ENCODE measurements at places on chromosomes 11 and 22. TPM values are rescaled to one million over a fixed set of nuclear protein-coding genes. Genes with fewer than 3 reads are reported as not detected.

- DNase-seq, result no peak
These were observed 2.9 kb downstream of the SRPRA start for GRCh38 chr11:126265811-126266210.

- DNase-seq, result no peak
These were observed 4.8 kb downstream of the GVQW3 start for GRCh38 chr11:76385903-76386302.

GRCh38 chr11:84780689-84781293 lies 846.4 kb downstream of the DLG2 start:
- DNase-seq, result no peak

DNA sequence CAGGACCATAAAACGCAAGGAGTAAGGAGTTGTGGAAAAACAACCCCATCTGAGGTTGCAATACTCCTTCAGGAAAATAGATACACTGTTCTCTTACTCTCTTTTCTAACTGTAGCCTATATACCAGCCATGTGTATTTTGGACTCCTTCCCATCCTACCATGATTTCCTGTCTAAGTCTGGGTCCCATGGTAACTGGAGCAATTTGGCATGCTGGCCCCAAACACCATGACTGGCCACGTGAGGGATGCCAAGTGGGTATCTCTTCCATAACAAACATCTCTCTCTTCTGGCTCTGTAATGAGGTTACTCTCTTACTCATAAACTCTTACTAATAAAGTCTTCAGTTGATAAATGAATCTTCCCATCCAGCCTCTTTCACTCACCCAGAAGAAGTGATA lies 26.5 kb downstream of the ABTB2 start:
- no peak for DNase-seq

- DNase-seq, result no peak
These were observed 19.4 kb upstream of the ACCSL start for GRCh38 chr11:44028401-44028800.

GRCh38 chr11:96143041-96143521 lies 199.9 kb downstream of the MAML2 start:
- DNase-seq, result no peak

DNA sequence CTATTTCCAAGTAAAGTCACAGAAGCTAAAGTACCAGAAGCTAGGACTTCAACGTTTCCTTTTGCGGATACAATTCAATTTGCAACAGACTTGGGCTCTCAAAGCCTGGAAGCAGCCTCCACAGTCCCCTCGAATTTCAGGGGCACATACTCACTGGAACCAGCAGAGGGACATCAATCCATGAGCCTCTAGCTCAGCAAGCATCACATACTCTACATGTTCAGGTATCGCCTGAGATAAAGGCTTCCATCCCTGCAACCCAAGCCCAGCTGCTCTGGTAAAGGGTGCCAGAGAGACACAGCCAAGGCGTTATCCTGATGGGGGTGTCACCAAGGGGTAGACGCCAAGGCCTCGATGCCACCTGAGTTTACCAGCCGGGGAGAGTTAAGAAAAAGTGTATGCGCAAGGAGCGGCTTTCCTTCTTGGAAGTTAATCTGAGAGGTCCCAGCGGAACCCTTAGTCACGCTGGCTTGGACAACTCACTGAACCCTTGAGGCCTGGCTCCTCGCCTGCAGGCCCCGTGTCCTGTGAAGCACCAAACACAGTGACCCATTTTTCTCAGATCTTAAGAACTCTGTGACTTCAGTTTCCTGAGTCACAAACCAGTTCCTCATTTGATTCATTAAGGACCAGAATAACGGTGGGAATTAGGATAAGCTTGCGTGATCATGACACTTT lies 13.0 kb downstream of the LTO1 start:
- DNase-seq, result peak; percentile 18

DNA sequence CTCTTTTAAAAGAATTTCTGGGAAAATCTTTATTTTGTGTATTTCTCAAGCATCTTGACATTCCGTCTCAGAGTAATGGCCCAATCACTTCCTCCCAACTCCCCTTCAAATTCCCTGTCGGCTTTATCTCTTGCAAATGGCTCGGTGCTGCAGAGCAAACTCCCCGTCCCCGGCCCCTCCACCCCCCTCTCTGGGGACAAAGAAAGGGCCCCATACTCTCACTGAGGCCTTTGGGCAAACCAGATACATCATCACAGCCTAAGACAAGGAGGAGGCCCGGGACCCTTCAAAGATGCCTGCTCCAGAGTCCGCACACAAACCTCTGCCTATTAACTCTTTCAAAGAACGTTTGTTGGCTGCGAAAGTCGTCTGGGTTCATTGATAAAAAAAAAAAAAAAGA lies 3.9 kb upstream of the SMIM38 start:
- DNase-seq, result no peak

SSTR3 gene
- total RNA-seq, result 0.24 TPM

DNA sequence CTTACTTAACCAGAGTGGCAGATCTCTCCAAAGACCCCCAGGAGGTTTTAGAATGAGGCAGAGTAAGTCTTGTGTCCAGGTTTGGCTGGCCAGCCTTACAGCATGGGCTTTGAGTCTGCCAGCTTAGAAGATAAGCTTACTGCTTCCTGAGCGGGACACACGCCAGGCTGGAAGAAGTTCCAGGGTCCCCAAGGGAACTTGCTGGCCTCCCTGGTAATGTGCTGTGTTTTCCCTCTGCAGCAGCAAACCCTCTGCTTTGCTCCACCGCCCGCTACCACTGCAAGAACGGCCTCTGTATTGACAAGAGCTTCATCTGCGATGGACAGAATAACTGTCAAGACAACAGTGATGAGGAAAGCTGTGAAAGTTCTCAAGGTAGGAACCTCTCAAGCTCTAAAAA lies 154.2 kb downstream of the LDLRAD3 start:
- DNase-seq, result no peak

GRCh38 chr11:26930518-26931247 lies 63.2 kb upstream of the FIBIN start:
- DNase-seq, result no peak

IL17REL gene
- total RNA-seq, result 0.29 TPM

- no peak for DNase-seq
These were observed 17.1 kb downstream of the PLA2G6 start for GRCh38 chr22:38164551-38164918.

DNA sequence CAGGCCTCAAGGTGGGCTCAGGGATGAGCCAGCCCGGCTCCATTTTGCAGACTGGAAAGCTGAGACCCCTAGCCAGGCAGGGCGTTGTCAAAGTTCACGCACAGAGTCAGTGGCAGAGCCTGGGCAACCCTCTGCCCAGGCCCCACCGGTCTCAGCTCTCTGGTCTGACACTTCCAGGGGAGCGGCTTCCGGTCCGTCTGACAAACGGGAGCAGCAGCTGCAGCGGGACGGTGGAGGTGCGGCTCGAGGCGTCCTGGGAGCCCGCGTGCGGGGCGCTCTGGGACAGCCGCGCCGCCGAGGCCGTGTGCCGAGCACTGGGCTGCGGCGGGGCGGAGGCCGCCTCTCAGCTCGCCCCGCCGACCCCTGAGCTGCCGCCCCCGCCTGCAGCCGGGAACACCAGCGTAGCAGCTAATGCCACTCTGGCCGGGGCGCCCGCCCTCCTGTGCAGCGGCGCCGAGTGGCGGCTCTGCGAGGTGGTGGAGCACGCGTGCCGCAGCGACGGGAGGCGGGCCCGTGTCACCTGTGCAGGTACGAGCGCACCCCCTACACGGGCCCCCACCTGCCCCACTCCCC lies 36.0 kb downstream of the CD6 start:
- no peak for DNase-seq

ALDH3B1 gene
- total RNA-seq, result 0.20 TPM

DNA sequence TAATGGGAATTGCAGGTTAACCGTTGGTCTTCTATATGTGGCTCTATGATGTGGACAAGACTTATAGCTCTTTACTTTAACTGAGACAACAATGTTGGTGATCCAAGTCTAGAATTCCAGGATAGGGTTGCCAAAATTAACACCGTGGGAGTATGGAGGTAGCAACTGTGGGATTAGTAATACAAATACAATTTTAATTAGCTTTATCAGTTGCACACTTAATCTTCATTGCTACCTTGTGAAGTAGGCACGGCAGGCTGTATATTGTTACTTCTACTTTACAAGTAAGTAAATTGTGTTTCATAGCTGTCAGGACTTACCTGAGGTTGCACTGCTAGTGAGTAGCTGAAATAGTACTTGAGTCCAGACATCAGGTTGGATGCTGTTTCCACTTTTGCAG lies 21.0 kb downstream of the MTMR3 start:
- DNase-seq, result no peak

GRCh38 chr22:50268655-50269113 lies 1.5 kb downstream of the MAPK11 start:
- DNase-seq, result no peak

- DNase-seq, result no peak
These were observed 7.8 kb downstream of the HNRNPUL2 start for GRCh38 chr11:62719302-62719978.

- no peak for DNase-seq
These were observed 91.9 kb upstream of the TMEM45B start for GRCh38 chr11:129723761-129724162.

- no peak for DNase-seq
These were observed 2.5 kb downstream of the TCN2 start for GRCh38 chr22:30609260-30610185.

DNA sequence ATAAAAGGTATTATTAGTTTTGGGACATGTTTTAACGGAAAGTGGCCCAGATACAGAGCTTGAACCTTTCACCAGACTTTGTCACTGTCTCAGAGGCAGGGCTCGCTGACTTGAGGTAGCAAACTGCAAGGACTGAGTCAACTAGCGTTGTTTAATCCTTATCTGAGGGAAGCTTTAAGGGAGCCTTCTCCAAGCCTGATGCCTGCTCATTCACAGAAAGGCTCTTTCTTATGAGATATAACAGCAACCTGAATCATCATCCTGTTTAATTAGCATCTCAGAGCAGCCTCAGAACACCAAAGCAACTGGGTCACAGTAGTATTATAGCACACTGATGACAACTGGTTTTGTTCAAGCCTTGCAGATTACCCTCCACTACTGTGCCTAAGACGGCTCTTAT lies 54.2 kb upstream of the CYP2D6 start:
- DNase-seq, result no peak

DNA sequence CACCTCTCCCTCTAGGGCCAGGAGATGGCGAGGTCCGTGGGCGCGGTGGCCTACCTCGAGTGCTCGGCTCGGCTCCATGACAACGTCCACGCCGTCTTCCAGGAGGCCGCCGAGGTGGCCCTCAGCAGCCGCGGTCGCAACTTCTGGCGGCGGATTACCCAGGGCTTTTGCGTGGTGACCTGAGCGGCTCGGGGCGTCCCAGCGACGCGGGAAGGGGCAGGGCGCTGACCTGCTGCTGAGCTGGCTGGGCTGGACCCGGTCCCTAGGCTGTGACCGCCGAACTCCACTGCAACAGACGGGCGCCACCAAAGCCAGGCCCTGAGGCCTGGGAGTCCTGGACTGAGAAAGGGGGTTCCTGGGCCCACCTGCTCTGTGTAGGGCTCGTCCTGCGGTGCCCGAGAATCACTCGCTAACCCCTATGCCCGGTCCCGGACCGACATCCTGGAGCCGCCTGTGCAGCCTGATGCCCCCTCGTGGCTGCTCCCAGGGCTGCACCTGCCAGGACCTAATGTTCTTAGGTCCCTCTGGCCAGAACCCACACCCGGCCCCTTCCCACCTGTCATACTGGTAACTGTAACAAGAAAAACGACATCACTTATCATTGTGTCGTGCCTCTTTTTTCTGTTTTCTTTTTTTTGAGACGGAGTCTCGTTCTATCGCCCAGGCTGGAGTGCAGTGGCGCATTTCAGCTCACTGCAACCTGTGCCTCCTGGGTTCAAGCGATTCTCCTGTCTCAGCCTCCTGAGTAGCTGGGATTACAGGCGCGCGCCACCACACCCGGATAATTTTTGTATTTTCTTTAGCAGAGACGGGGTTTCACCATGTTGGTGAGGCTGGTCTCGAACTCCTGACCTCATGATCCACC lies 15.0 kb downstream of the RHOD start:
- DNase-seq, result peak; percentile 52

GRCh38 chr11:113554526-113554925 lies 79.3 kb upstream of the DRD2 start:
- no peak for DNase-seq

DNA sequence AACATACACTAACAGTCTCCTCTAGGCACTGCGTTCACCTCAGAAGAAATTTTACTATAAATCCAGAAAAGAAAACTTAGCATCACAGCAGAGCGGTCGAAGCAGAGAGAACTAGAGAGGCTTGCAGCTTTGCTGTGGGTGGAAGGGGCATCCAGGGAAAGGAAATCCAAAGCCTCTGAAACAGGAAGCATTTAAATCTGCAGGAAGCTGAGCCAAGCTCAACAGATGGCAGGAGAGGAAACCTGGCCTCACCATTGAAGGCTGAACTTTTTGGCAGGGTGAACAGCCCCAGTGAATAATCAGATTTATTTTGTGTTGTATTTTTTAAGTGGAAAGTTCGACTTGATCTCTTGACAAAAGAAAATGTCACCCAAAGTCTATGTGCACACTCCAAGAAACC lies 858.1 kb downstream of the OPCML start:
- no peak for DNase-seq

Data from CD8-positive, alpha-beta memory T cell (primary cell).